Type B pancreatic cell (in vitro differentiated cells): ENCODE measurements at places on chromosomes 3 and 15.

- H3K4me1 ChIP-seq = peaks cover 29% of the 10 kb centered on the region
- no peaks in the 10 kb centered on the region for H3K27me3 ChIP-seq
- H3K27ac ChIP-seq = peak overlapping the region; percentile 2
- no peak for DNase-seq
- no peak overlapping the region for H3K4me3 ChIP-seq
- H3K36me3 ChIP-seq = no peaks in the 10 kb centered on the region
Measured at GRCh38 chr3:108125550-108126071, 34.8 kb upstream of the CD47 start.

- no peak for DNase-seq
- H3K4me3 ChIP-seq = no peak overlapping the region
- H3K27me3 ChIP-seq = no peaks in the 10 kb centered on the region
- no peaks in the 10 kb centered on the region for H3K4me1 ChIP-seq
- H3K27ac ChIP-seq = peak overlapping the region; percentile 15
Measured at GRCh38 chr3:190339130-190339529, 16.9 kb upstream of the CLDN1 start.

GRCh38 chr15:89408372-89409183, 74.0 kb upstream of the POLG start:
- peaks cover 6% of the 10 kb centered on the region for H3K4me1 ChIP-seq

- H3K27me3 ChIP-seq = no peaks in the 10 kb centered on the region
- H3K36me3 ChIP-seq = no peaks in the 10 kb centered on the region
- H3K4me3 ChIP-seq = no peak overlapping the region
- no peak overlapping the region for H3K27ac ChIP-seq
Measured at GRCh38 chr3:157100608-157101396, 59.1 kb downstream of the CCNL1 start.

- H3K27me3 ChIP-seq = peaks cover 13% of the 10 kb centered on the region
- no peaks in the 10 kb centered on the region for H3K36me3 ChIP-seq
Measured at GRCh38 chr3:107425033-107425432, 47.8 kb downstream of the CCDC54 start.

DNA sequence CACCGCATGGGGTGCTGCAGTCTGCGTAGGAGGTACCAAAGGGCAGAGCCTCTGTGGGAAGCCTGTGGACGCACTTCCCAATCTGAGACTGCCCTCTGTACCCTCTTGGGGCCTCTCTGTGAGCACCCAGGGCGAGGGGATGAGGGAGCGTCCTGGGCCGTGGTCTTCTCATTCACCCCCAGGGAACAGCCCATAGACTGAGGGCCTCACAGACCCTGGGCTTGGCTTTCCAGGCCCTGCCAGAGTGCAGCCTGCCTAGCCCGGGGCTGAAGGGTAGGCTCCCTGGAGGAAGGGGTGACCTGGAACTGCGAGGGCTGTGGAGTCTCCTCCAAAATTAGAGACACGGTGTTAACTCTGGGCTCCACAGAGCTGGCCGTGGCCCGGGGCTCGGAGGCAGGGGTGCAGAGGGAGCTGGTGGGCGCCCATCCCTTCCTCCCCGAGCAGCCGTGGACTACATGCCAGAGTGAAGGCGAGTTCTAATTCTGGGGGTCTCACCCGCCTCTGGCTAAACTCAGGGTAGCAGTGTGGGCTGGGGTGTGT, 468 bp upstream of the SPTBN5 start:
- no peak for DNase-seq
- peaks cover 17% of the 10 kb centered on the region for H3K4me1 ChIP-seq
- H3K36me3 ChIP-seq = peaks cover 16% of the 10 kb centered on the region

DNA sequence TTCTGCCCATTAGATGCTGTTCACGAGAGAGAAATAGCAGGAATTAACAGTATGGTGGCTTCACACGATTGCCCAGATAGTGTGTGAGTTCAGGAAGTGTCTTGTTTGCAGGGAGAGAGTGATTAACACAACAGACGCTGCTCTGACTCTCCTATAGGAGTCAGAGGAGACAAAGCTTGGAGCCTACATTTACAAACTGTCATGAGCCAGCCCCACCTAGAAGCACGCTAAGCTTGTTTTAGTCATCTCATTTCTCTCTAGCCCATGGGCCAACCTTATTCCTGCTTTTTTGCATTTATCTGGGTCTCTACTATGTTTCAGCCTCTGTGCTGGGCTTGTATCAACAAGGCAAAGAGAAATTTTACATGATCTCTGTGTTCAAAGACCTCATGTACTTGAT, 128.3 kb upstream of the BFSP2 start:
- peaks cover 4% of the 10 kb centered on the region for H3K27me3 ChIP-seq
- no peak overlapping the region for H3K27ac ChIP-seq
- H3K4me1 ChIP-seq = peaks cover 11% of the 10 kb centered on the region
- no peak for DNase-seq
- H3K4me3 ChIP-seq = no peak overlapping the region

GRCh38 chr15:90552162-90552928, 22.6 kb downstream of the CRTC3 start:
- no peaks in the 10 kb centered on the region for H3K27me3 ChIP-seq
- peaks cover 18% of the 10 kb centered on the region for H3K36me3 ChIP-seq
- no peak overlapping the region for H3K4me3 ChIP-seq
- peak overlapping the region; percentile 42 for H3K27ac ChIP-seq
- DNase-seq = no peak
